Right atrium auricular region (tissue), 2 donors: ENCODE measurements at places on chromosomes 12 and 14.

GRCh38 chr12:116604178-116604895 lies 45.2 kb downstream of the MAP1LC3B2 start:
- no peak for DNase-seq

- no peak for DNase-seq
Observed at GRCh38 chr12:104454997-104455396, 1.8 kb upstream of the CHST11 start.

GRCh38 chr12:62676521-62677307 lies 210.1 kb downstream of the MON2 start:
- peak; percentile 26 for DNase-seq

GRCh38 chr12:104507672-104508071 lies 50.9 kb downstream of the CHST11 start:
- no peak for DNase-seq

- no peak for DNase-seq
Observed at GRCh38 chr12:82448911-82449578, 90.7 kb downstream of the METTL25 start.

GRCh38 chr12:19234171-19234704 lies 104.7 kb downstream of the PLEKHA5 start:
- DNase-seq = no peak
